T-helper 2 cell treated with Interferon-gamma antibody and Interleukin-4, amounts not matched to agents 100 ng/mL and 5 ng/mL, for 36 hours (primary cell): ENCODE measurements at places on chromosomes 13 and 19. TPM values are rescaled to one million over a fixed set of nuclear protein-coding genes. Genes with fewer than 3 reads are reported as not detected.

Gene KCTD12
- total RNA-seq: 9.5 and 10.3 TPM in 2 replicates

Gene HIF3A
- not detected in 2 replicates for total RNA-seq

Gene VSTM1
- total RNA-seq: not detected in 2 replicates

Gene ZNF345
- total RNA-seq: 3.4 and 3.6 TPM in 2 replicates

Gene PRR19
- total RNA-seq: 0.64 TPM in 2 replicates

Gene ZNF470
- 2.0 and 2.5 TPM in 2 replicates for total RNA-seq

Gene NECTIN2
- total RNA-seq: not detected in 2 replicates

Gene ICAM4
- total RNA-seq: 2.5 and 4.0 TPM in 2 replicates

Gene FSD1
- total RNA-seq: 12.6 and 13.8 TPM in 2 replicates

Gene ZNF581
- total RNA-seq: 21.0 and 22.4 TPM in 2 replicates

Gene PHF11
- total RNA-seq: 74.8 and 78.6 TPM in 2 replicates

Gene CFAP97D2
- 0.18 TPM in 1 of 2 replicates, not detected in the other for total RNA-seq

Gene TMEM255B
- 2.9 and 3.3 TPM in 2 replicates for total RNA-seq

Gene TMEM221
- total RNA-seq: not detected in 2 replicates

Gene ZNF30
- total RNA-seq: 2.2 and 2.8 TPM in 2 replicates

Gene MAST1
- total RNA-seq: 0.73 and 1.0 TPM in 2 replicates

Gene IL4I1
- total RNA-seq: 1.9 and 2.1 TPM in 2 replicates

Gene SLC44A2
- total RNA-seq: 129 and 139 TPM in 2 replicates
